ENCODE measurements at places on chromosomes 2 and 18. TPM values are rescaled to one million over a fixed set of nuclear protein-coding genes. Genes with fewer than 3 reads are reported as not detected.

DNA sequence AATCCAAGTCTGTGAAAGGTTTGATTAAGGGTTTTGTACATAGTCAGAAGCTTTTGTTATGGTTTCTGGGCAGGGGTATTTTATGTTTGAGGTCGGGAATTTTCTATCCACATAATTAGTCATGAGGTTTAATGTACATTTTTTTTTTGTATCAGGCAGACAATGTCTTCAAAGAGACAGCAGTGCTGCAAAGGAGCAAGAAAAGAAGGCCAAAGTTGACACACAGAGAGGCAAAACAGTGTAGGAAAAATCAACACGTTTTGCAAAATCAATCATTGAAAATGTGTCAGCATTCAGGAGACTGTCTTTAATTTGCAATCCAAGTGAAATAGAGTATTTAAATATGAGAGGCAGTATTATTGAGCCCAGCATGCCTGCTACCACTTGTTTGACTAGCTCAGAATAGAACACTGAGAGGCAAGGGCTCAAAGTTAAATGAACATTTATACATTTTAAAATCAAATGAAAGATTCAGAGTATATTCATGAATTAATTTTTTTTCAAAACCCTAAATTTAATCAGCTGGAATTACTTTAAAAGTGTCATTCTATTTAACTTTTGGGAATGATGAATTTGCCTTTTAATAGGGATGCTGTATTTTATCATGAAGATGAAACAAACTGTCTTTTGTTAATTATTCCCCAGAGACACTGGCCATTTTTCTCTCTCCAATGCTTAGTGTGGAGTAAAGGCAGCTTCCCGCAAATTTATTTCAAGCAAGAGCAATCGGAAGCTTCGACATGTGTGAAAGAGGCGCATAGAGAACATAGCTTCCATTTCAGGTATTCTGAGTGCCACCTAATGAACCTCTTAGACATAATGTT, 11.3 kb downstream of the VRK2 start:
- DNase-seq = no peak

DNA sequence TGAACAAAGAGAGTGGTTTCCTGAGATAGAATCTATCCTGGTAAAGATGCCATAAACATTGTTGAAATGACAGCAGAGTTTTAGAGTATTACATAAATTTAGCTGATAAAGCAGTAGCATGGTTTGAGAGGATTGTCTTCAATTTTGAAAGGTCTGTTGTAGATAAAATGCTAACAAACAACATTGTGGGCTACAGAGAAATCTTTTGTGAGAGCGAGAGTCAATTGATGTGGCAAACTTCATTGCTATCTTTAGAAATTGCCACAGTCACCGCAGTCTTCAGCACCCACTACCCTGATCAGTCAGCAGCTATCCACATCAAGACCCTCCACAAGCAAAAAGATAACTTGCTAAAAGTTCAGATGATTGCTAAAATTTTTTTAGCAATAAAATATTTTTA, 17.5 kb downstream of the VRK2 start:
- DNase-seq = no peak

The UGT1A10 gene
- total RNA-seq = 0.23 TPM

- no peak for DNase-seq
Observed at GRCh38 chr2:7976206-7976605, 705.6 kb upstream of the ID2 start.

All from GM23338 (cell line).